ENCODE measurements at places on chromosomes 13 and 19. TPM values are rescaled to one million over a fixed set of nuclear protein-coding genes. Genes with fewer than 3 reads are reported as not detected.
A peak's percentile ranks its signal among the peaks of the same experiment; 100 is the strongest.

GRCh38 chr19:43562226-43562697 lies 13.1 kb downstream of the XRCC1 start:
- DNase-seq = no peak

The SIAH3 gene
- not detected for total RNA-seq

The RDH13 gene
- 19.5 TPM for total RNA-seq

DNA sequence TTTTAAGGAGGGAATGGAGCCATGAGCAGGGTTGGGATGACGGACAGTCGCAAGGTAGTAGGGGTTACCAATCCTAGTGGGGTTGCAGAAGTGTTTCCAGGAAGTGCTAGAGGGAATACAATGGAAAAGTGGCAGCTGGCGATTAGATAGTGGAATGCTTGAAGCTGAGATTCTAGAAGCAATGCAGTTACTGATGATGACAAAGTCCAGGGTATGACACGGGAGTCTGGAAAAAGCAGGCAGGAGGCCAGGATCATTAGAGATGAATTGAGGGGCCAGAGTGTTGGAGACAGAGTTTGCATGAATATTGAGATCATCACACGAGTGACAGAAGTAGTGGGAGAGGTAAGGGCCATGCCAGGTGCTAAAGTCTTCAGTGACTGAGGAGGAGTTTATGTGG lies 17.3 kb upstream of the KL start:
- DNase-seq = no peak

The OR7G1 gene
- not detected for total RNA-seq

The ENOX1 gene
- total RNA-seq = not detected

The IL17D gene
- total RNA-seq = 0.65 TPM

DNA sequence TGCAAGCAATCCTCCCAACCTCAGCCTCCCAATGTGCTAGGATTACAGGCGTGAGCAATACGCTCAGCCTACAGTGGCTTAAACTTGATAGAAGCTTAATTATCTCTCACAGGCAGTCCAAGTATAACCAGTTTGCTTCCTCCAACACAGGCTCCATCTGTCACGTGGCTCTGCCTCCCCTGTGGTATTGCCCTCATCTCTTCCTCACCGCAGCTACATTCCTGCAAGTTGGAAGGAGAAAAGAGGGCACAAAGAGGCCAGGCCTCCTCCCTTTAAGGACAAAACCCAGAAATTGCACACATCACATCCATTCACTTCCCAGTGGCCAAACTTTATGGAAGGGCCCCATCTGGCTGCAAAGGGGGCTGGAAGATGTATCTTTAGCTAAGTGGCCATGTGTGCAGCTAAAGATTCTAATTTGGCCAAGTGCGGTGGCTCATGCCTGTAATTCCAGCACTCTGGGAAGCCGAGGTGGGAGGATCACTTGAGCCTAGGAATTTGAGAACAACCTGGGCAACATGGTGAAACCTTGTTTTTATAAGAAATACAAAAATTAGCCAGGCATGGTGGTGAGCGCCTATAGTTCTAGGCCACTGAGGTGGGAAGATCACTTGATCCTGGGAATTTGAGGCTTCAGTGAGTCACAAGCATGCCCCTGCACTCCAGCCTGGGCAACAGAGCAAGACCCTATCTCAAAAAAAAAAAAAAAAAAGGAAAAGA lies 3.1 kb upstream of the SDHAF1 start:
- no peak for DNase-seq

DNA sequence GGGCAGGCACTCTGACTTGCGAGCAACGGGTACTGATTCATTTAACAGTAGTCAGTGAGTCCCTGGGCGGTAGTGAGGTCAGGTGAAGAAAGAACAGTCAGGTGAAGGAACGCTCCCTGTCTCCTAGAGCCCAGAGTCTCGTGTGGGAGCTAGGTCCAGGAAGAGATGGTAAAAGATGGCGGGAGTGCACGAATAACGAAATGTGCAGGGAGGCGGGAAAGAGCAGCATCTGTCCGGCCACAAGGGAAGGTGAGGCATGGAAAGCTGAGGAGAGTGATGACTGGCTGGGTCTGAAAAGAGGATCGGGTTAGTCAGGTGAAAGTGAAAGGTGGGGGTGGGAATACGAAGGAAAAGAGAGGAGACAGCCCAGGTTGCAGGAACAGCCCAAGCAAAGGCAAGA lies 63.9 kb upstream of the SLC15A1 start:
- DNase-seq = no peak

DNA sequence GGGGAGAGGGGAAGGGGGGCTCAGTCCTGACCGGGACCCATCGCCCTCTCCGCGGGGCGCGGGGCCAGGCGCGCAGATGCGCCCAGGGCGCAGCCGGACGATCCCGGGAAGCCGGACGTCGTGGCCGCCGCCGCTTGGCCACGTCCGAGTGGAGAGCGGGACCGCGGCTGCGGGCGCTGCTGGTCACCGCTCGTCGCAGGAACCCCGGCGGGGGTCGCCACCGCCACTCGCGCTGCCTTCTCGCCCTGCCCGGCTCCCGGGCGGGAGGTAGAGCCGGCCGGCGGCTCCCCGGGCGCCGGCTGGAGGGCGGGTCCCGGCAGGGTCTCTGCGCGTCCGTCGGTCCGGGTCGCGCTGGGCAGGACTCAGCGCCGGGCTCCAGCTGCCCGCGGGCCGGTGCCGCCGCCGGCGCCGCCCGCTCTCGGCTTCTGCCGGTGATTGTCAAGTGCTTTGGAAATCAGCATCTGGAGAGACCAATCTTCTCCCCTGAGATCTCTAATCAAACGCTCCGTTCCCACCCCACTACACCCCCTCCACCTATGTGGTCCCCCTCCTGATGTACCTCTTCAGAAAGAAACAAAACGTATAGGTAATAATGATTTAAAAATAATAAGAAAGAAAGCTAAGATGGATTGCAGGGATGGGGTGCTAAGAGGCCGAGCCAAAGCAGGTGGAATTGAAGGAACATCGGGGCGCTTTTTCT lies 464.4 kb downstream of the ITGBL1 start:
- DNase-seq = no peak

GRCh38 chr19:30385174-30385573 lies 13.0 kb downstream of the ZNF536 start:
- no peak for DNase-seq

DNA sequence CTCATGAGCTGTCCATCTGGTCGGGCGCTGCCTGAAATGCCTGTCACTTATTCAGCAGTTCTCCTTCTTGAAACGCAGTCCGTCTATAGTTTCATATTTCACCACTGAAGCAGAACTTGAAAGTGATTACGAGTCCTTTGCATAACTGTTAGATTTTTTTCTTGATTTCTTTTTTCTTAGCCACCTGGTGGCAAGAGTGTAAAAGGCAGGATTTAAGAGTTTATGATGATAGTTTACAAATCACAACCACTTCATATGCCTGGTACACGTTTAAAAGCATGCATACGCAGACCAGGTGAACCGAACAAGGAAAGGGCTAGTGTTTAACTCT lies 45.8 kb downstream of the GGACT start:
- peak; percentile 45 for DNase-seq

DNA sequence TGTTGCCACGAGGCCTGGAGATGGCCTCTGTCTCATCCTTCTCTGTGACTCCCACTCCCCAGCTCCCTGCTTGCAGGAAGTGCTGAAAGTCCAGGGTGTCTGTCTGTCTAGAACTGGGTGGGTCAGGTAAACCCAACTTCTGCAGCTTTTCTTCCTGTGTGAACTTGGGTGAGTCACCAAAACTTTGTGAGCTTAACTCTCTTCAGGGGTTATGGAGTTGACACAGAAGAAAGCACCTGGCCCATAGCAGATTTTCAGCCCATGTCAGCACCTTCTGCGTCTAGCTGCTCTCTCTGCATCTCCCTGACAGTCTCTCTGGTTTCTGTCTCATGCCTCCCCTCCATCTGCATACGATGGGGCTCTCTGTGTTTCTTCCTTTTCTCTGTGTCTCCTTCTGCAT lies 4.2 kb upstream of the CACNG7 start:
- DNase-seq = no peak

The IGFLR1 gene
- total RNA-seq = 18.3 TPM

DNA sequence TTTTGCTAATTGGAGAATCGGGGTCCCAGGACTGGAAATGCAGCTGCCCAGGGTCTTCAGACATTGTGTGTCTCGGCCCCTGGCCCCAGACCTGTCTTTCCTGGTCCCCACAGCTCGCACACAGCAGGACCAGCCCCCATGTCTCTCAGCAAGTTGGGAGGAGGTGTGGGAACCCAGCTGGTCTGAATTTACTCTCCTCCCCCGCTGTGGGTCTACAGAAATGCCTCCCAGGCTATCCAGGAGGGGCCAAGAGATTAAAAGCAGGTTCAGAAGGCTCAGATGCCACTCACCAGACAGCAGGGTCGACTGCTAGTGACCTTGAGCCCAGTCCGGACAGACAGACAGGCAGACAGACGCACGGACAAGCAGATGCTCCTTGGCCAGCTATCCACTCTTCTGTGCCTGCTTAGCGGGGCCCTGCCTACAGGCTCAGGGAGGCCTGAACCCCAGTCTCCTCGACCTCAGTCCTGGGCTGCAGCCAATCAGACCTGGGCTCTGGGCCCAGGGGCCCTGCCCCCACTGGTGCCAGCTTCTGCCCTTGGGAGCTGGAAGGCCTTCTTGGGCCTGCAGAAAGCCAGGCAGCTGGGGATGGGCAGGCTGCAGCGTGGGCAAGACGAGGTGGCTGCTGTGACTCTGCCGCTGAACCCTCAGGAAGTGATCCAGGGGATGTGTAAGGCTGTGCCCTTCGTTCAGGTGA lies at the start of gene DAND5:
Gene DAND5 (plus strand): TSS at position 285 of the 697 bp plus-strand sequence. CDS start 85 bp downstream, at position 370.
- no peak for DNase-seq

The MEIOSIN gene
- not detected for total RNA-seq

- DNase-seq = no peak
Observed at GRCh38 chr13:38341149-38341692, 8.4 kb upstream of the UFM1 start.

- no peak for DNase-seq
Observed at GRCh38 chr13:110506859-110507566, 54.5 kb downstream of the RAB20 start.

The TMED1 gene
- 13.7 TPM for total RNA-seq

DNA sequence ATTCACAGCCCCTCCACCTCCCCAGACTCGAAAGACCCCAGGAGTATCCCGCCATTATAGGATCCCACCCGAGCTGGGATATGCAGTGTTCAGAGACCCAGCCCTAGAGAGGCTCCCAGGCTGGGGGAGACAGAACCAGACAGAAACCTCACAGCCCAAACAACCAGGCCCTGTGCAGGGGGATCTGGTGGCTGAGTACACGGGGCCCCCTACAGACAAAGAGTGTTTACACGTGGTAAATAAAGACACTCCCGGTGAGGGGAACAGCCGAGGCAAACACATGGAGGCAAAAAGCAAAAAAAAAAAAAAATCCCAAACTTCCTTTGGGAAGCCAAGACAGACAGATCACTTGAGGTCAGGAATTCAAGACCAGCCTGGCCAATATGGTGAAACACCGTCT lies 25.1 kb downstream of the TINCR start:
- no peak for DNase-seq

The WDR88 gene
- not detected for total RNA-seq

DNA sequence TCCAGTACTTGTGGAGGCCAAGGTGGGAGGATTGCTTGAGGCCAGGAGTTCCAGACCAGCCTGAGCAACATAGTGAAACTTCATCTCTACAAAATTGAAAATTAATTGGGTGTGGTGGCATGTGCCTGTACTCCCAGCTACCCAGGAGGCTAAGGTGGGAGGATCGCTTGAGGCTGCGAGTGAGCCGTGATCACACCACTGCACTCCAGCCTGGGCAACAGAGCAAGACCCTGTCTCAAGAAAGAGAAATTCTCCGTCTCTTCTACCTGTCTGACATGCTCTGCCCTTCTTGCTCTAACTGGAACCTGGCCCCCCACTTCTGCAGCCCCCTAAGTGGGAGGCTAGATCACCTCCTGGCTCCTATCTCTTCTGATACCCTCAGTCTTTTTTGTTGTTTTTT lies 7.4 kb downstream of the EIF3K start:
- DNase-seq = no peak

DNA sequence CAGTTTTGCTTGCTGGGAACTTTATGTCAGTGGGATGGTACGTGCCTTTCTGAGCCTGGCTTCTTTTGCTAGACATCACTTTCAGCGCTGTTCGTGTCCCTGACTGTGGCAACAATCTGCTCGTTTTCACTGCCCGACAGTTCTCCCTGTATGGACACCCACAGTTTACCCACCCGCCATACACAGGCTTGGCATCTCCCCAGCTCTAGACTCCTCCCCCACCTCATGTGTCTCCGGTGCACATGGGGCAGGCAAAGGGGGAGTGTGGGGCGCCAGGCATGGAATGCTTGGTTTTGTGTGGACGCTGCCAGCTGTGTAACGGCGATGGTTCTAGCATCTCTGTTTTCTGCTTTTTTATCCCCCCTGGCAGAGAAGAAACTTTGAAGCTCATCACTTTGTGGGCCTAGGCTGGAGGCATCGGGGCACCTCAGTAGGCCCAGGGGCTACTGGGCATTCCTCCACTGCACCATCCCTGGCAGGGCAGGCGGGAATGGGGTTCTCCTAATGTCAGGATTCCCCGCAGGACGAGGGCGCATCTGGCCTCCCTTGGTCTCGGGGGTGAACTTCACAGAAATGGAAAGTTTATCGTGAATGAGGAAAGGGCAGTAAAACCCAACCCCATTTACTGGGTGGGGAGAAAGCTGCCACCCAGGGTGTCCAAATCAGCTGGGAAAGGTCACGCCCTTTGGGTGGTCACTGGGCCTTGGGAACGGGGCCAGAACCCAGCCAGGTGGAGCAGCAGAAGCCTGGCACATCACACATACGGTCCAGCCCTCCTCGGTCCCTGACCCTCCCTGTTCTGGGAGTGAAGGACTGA lies 60.8 kb downstream of the CEBPG start:
- no peak for DNase-seq

The CACNG6 gene
- total RNA-seq = 1.8 TPM

DNA sequence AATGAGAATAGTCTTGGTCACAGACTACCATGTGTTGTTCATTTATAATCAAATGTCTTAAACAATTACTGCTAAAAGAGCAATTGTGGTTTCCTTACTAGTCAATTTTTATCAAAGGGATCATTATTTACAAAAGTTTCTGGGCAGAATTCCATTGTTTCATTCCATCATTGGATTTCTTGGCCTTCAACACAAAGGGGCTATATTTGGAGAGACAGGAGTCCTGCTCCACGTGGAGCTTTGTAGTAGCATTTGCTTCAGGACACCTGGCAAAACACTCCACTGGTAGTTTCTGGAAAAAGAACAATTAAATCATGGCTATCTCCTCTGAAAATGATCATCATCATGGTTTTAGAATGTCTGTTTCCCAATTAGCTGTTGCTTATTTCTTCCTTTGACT lies 22.3 kb upstream of the STARD13 start:
- no peak for DNase-seq

All from OCI-LY7 (cell line).